ENCODE measurements at places on chromosomes 11 and 22.

DNA sequence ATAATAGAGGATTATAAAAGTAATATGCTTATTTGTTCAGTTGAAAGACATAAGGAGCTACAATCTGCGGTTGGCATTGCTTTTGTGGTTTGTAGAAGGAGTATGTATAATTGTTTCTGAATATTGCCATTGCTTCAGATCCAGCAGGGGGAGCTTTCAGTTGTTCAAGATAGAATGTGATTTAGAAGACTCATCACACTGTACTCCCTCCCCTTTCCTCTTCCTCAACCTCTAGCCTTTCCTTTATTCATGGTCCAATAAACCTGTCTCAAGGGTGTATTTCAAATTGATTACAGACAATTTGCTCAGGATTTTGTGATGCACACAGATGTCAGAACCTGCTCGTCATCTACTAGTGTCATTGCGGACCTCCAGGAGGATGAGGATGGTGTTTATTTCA is 9.8 kb downstream of the PRMT3 start:
- H3K4me3 ChIP-seq, result no peak overlapping the region
- H3K27ac ChIP-seq, result no peak overlapping the region
- peaks cover 2% of the 10 kb centered on the region for H3K4me1 ChIP-seq
- no peak for DNase-seq

DNA sequence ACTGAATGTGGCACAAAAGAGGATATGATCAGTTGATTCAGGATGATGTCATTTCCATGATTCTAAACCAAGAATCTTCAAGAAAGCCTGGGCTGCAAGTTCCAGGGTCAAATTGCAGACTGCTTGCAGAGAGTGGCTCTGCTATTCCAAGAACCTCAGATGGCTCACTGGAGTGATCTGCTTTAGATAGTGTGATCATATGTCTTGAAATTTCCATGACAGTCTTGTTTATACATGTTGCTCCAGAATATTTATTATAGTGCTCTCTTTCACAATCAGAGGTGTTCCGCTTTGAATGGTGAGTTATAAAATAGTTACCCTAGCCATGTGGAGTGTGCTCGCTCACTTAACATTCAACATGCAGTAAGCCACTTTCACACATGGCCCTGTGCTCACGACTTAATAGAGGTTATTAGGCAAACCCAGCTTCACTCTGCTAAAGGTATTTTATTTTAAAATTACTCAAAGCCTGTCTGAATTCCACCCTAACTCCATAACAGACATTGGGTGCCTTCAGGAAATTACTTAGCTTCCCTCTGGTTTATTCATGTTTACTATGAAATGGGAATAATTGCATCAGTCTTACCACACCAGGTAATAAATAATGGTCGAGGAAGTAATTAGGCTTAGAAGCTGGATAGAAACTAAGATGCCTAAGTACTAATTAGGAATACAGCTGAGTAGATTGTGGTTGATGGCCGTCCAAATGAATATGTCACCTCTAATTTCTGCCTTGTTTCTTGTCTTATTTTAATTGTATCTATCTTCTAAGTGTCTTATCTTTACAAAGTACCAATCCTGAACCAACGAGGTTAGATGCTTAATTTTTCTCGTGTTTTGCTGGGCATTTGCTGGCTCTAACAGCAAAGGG is 187.9 kb downstream of the ETS1 start:
- H3K4me3 ChIP-seq, result no peak overlapping the region
- no peaks in the 10 kb centered on the region for H3K36me3 ChIP-seq
- H3K4me1 ChIP-seq, result peaks cover 3% of the 10 kb centered on the region
- H3K27ac ChIP-seq, result no peak overlapping the region

- no peaks in the 10 kb centered on the region for H3K36me3 ChIP-seq
- H3K4me3 ChIP-seq, result no peak overlapping the region
- no peak for DNase-seq
- H3K27me3 ChIP-seq, result peaks cover 3% of the 10 kb centered on the region
Measured at GRCh38 chr22:39068033-39068785, 8.9 kb upstream of the APOBEC3G start.

- H3K27ac ChIP-seq, result no peak overlapping the region
- H3K4me3 ChIP-seq, result peak overlapping the region; percentile 14
- no peak for DNase-seq
- peaks cover 26% of the 10 kb centered on the region for H3K36me3 ChIP-seq
- H3K4me1 ChIP-seq, result peaks cover 29% of the 10 kb centered on the region
Measured at GRCh38 chr22:33757802-33758483, 162.3 kb downstream of the LARGE1 start.

GRCh38 chr11:32396331-32396730 is 39.0 kb downstream of the WT1 start:
- no peaks in the 10 kb centered on the region for H3K27me3 ChIP-seq
- H3K36me3 ChIP-seq, result no peaks in the 10 kb centered on the region
- H3K4me3 ChIP-seq, result no peak overlapping the region
- DNase-seq, result no peak
- no peaks in the 10 kb centered on the region for H3K4me1 ChIP-seq
